ENCODE measurements at places on chromosomes 7 and 10.
A peak's percentile ranks its signal among the peaks of the same experiment; 100 is the strongest.

DNA sequence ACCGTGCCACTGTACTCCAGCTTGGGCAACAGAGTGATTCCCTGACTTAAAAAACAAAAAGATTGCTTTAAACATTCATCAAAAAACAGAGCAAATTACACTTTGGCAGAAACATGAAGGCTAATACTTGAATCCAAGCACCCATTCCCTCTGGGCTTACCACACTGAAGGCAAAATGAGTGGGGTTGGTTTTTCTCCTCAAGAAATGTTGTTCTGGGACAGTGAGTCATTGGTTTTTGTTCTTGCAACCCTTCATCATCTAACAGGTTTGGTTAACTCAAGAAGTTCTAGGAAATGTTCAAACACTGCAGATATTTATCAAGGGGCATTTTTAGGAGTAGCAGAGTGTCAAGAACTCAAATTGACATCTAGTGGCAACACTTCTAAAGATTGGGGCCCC lies 60.5 kb downstream of the KIAA1217 start:
- DNase-seq = no peak

GRCh38 chr7:17994079-17994850 lies 33.4 kb downstream of the PRPS1L1 start:
- DNase-seq = no peak

DNA sequence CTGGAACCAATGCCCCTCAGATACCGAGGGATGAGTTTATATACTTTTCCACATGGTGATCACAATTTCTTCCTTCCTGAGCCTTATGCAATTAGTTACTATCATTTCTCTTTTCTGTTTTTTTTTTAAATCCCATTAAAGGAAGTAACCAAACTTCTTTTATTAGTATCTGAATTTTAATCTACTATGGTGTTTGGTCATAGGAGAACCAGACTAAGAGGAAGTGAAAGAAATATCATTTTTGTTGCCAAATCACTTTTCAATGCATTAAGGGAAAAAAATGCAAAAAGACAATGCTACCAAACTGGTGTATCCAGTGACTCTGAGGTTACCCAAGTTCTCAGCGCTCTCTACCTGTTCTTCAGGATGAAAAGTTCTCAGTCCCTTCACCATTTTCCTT lies 167.7 kb downstream of the NXPH1 start:
- DNase-seq = no peak

- DNase-seq = no peak
Observed at GRCh38 chr7:159000070-159000469, 143.7 kb downstream of the DYNC2I1 start.

DNA sequence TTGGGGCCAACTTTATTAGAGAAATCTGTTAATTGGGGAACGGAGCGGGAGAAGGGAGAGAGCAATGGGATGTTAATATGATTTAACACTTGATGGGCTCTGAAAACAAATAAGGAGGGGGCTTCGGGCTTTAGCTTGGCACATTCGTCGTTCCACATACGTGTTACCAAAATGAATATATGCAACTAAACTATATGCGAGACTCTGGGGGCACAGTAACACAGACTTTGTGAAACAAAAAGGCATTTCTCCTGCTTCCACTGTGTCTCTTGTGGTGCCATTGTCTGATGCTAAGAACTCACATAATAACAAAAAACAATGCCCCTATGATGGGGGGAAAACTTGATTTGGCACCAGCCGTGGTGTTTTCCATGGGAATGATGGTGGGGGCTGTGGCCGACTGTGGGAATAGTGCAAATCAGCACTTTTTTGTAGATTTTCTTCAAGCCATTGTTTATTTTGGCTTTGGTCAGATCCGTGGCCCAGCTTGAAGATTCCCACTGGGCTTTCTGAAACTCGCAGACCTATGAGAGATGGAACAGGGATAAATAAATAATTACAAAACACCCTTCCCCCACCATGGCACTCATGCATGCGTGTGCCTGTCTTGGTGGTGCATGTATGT lies 2.2 kb upstream of the MXI1 start:
- DNase-seq = no peak

GRCh38 chr10:62580396-62580795 lies 206.2 kb downstream of the ZNF365 start:
- no peak for DNase-seq

DNA sequence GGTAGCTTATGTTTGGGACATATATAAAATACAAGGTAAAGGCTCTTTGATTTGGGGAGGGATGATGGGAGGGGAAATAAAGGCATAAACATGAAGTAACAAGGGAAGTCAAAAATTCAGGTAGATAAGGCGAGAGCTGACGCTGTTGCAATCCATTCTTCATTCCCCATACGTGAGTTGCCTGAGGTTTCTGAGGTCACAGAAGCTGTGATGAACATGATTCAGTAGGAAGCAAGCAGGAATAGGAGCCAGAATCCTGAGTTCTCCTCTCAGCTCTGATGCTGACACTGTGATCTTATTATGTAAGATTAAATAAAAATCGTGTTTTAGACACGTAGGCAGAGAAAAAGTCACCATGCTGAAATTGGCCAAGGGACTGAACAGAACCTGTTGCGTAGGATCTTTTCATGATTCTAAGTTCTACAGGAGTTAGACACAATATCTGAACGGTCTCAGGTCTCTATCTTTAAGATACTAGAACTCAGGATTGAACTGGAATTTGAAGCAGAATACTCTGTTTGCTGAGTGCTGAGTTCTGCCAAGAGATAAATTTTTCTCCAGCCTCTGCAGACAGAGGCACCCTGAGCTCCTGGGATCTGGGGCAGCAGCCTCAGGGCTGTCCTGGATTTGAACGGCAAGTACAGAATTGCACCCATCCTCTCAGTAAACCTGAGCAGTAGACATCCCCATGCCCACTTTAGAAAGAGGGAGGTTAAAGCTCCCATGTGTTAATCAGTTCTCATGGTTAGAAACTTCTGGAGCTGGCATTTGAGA lies 21.0 kb downstream of the KLF6 start:
- DNase-seq = no peak

DNA sequence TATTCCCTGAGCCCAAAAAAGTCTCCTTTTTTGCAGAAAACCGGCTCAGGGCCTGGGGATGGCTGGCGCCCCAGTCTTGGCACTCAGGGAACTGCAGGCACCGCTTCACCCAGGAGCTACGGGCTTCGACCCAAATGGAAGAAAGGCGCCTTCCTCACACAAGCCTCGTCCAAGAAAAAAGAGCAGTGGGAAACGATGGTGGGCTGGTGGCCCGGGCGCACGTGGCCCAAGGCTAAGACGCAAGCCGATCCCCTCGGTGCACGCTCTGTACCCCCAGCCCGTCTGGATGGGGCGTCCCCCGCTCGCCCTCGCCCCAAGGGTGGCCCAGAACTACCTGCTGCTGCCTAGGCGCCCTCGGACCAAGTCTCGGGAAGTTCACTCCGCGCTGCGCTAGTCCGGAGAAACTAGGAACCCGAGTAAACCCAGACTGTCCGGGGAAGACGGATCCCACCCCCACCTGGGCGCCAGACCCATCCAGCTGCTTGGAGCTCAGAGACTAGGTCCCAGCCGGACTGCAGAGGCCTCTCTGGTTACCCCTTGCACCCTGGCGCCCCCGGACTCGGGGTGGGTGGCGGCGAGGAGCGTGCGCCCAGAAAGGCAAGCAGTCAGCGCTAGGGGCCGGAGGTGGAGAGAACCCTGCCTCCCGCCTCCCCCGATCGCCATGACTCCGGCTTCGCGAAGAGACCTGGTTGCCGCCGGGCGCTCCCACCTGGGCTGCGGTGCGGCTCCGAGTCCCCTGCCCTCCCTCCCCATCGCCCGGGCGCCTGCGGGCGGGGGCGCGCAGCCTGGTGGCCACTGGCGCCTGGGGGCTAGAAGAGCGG lies 76.4 kb downstream of the CALN1 start:
- DNase-seq = no peak

DNA sequence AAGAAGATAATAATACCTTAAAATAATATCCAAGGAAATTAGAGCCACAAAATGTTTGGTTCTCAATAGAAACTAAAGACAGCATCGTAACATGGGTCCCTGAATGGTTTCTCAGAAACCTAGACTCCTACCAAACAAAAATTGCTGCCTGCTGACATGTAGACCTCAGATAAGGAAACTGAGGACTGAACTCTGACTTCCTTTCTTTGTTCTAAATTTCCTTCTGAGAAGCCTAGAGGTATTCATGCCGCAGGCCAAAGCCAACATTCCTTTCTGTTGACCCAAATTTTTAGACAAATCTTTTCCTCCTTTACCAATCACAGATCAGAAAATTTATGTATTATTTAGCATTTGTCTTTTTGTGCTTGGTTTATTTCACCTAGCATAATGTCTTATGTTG lies 816.7 kb upstream of the PHF14 start:
- DNase-seq = no peak

DNA sequence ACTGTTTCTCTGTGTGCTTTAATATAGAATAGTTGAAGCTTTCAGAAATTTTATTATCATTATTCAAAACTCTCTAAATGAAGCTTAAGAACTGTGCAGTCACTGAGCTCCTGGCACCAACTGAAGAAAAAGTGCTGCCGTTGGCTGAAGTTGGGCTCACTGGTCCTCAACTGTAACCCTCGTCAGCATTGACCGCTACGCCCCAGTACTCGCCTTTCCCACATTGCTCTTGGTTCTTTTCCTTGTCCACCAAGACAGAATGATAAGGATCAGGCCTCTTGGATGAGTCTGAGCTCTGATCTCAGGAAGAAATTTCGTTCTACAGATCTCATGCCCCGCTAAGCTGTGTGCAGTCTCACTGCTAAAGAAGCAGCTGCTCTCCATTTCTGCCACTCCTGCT lies 7.9 kb upstream of the TAF3 start:
- DNase-seq = no peak

- no peak for DNase-seq
Observed at GRCh38 chr7:99325001-99325493, 651 bp upstream of the ARPC1A start.

DNA sequence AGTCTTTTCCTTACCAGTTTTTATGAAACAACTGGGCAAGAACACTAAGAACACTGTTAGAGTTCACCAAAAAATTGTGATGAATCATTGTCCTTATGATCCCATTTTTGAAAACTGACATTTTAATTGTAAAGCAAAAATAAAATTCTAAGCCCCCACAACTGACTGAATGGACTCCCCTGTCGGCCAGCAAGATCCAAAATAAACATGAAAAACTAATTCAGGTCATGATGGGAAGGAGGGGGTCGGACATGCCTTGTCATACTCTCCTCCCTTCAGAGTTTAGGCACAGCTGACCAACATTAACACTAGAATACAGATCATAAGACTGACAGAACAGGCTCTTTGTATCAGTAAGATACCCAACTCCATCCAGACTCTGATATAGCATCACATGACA lies 2.0 kb upstream of the RBAK start:
- DNase-seq = no peak

DNA sequence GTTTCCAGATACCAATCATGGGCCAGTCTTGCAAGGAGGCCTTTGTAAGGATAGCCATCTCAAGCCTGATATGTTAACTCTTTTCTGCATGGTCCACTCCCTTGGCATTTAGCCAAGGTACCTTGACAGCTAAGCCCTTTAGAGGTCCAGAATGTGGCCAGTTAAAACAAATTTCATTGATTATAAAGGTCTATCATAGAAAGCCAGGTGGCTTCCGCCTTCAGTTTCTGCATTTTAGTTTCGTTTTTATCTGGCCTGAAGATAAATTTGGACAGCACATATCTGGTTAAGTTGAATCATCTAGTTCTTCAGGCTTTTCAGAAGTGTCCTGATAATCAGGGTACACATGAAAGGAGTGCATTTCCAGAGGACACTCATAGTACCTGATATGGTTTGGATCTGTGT lies 30.7 kb downstream of the ANKIB1 start:
- DNase-seq = no peak

DNA sequence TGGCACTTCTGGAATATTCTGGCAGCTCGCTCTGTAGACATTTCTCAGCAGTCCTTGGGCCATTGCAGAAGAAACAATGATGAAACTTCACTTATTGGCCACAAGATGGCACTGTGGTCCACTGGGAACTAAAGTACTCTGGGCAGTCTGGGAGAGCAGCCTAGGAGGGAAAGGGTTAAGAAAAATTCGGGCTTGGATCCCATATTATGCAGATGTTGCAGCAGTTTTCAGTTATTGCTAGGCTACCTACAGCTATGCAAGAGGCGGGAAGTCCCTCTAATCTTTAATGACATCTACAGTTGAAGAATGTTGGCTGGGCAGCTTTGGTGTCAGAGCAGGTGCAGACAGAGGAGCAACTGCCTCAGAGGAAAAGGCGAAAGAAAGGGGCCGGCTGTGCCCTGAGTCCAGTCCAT lies 201.7 kb upstream of the PRSS58 start:
- peak; percentile 78 for DNase-seq

DNA sequence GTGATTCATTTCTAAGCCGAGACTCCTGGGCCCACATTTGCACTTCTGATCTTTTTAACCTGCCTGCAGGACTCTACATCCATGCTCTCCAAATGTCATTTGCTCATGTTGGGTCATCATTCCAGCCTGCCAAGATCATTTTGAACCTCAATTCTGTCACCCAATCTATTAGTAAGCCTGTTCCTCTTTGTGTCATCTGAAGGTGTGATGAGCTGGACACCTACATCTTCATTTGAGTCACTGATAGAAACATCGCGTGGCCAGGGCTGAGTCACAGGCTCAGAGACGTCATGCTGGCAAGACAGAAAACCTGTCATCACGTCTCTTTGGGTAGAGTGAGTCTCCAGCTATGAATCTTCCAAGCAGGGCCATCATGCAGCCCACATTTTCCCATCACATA lies 65.3 kb upstream of the SLF2 start:
- DNase-seq = no peak

DNA sequence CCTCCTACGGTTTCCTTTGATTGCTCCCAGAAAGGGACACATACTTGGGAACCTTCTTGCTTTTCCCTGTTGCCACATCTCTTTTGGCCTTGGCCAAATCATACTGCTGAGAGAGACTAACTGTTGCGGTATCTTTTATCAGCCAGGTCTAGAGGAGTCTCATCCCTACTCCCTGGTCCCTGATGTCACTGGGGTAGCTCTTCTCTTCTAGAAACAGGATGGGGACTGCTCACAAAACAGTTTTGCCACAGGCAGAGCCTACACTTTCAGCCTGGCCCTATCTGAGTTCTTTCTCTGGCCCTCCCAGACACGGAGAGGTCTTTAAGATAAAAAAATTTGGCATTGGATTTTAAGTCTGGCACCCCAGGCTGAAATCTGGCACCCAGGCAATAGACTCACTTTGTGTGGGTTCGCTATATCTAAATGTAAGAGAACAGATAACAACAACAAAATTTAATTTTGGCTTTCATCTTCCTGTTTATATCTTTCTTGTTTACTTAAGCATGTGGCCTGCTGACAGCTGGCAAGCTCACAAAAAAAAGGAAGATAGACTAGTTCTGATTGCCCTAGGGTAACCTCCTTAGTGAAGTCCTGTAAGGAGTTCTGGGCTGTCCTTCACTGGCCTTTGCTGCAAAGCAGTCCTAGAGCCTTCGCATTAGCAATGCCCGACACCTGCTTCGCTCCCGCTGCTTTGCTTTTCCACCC lies 228.3 kb upstream of the NPVF start:
- no peak for DNase-seq

- no peak for DNase-seq
Observed at GRCh38 chr10:114930320-114930719, 7.7 kb upstream of the TRUB1 start.

DNA sequence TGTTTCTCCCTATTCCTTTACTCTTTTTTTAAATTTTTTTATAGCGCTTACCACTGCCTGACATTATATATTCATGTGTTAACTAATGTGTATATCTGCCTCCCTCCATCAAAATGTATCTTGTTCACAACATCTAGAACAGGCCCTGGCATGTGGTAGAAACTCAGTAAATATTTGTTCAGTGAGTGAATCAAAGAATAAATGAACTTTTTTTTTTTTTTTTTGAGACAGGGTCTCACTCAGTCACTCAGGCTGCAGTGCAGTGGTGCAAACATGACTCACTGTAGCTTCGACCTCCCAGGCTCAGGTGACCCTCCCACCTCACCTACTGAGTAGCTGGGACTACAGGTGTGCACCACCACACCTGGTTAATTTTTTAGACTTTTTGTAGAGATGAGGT lies 7.5 kb upstream of the CALD1 start:
- no peak for DNase-seq

All from GDM1 (cell line).